ENCODE measurements at places on chromosomes 3 and 15. TPM values are rescaled to one million over a fixed set of nuclear protein-coding genes. Genes with fewer than 3 reads are reported as not detected.

Gene ATP13A5
- not detected for total RNA-seq

Gene FAM240A
- not detected for total RNA-seq

Gene PRSS50
- not detected for total RNA-seq

Gene TM4SF1
- total RNA-seq: not detected

Gene PPP4R2
- 77.6 TPM for total RNA-seq

Gene EPHA3
- not detected for total RNA-seq

Gene C3orf62
- 12.7 TPM for total RNA-seq

Gene ZNF660
- total RNA-seq: 0.11 TPM

Gene BAHD1
- total RNA-seq: 29.7 TPM

Gene RPSA
- total RNA-seq: 1,835 TPM

Gene SLC9C1
- total RNA-seq: not detected

Gene CD200R1
- 12.3 TPM for total RNA-seq

Gene DOCK3
- total RNA-seq: 0.93 TPM

Gene NME9
- not detected for total RNA-seq

Gene TRPM1
- not detected for total RNA-seq

Gene SLC22A13
- total RNA-seq: 0.93 TPM

Gene TP63
- total RNA-seq: 2.9 TPM

Gene TRA2B
- 271 TPM for total RNA-seq

Gene CPNE9
- 0.36 TPM for total RNA-seq

Gene CGNL1
- total RNA-seq: not detected

Gene BTLA
- total RNA-seq: 32.1 TPM

Gene PIERCE2
- 0.32 TPM for total RNA-seq

Gene FRMD5
- 0.25 TPM for total RNA-seq

Gene OR5K2
- total RNA-seq: not detected

Gene CA12
- total RNA-seq: not detected

Gene NFKBIZ
- 60.7 TPM for total RNA-seq

Data from T-helper 2 cell treated with Interferon-gamma antibody and Interleukin-4, amounts not matched to agents 100 ng/mL and 5 ng/mL, for 36 hours (primary cell).